ENCODE measurements at places on chromosomes 7 and 10.

- DNase-seq, result no peak
Measured at GRCh38 chr7:158424011-158424410, 163.6 kb downstream of the PTPRN2 start.

GRCh38 chr7:80764132-80764531, 125.7 kb downstream of the CD36 start:
- DNase-seq, result no peak

DNA sequence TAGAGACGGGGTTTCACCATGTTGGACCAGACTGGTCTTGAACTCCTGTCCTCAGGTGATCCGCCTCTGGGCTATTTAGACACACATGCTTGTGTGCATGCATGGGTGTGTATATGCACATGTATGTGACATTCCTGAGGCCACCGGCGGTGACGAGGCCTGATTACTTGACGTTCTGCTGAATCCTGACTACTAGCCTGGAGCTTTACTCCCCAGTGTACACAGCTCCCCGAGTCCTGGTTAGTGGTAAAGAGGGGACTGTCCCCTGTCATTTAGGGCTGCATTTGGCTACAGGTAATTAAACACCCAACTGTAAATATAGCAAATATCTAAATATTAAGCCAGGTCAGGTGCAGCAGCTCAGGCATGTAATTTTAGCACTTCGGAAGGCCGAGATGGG, 14.2 kb downstream of the GTF2IRD1 start:
- no peak for DNase-seq

- DNase-seq, result no peak
Measured at GRCh38 chr7:67210567-67210966, 213.9 kb downstream of the TYW1 start.

GRCh38 chr10:68121852-68122251, 12.6 kb downstream of the MYPN start:
- no peak for DNase-seq

DNA sequence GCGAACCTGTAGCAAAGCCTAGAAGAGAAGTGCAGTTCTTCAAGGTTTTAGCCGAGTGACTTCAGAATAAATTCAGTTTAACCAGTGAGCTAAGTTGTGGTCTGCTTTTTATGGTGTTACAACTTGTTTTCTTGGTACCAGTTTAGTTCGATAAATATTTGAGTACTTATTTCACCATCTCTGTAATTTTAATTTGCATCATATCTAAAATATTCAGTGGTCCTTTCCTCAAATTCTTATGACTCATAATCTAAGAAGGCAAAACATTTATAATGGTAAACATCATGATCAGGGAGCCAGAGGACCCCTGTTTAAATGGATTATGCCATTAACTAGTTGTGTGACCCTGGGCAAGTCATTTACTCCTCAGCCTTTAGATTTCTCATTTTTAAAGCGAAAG, 4.1 kb upstream of the BMPER start:
- no peak for DNase-seq

- DNase-seq, result no peak
Measured at GRCh38 chr10:24346877-24347519, 138.1 kb downstream of the KIAA1217 start.

Measured in amygdala (tissue), 56 donors.